Lower lobe of right lung (tissue), 2 donors: ENCODE measurements at places on chromosomes 3 and 15. TPM values are rescaled to one million over a fixed set of nuclear protein-coding genes. Genes with fewer than 3 reads are reported as not detected.

FBLN2 gene
- 40.8 TPM for total RNA-seq

SAXO2 gene
- 15.8 TPM for total RNA-seq

KLF15 gene
- 40.1 TPM for total RNA-seq

TUBGCP4 gene
- total RNA-seq: 21.6 TPM

PLCH1 gene
- total RNA-seq: 14.0 TPM

CMC1 gene
- 23.6 TPM for total RNA-seq

CFAP161 gene
- total RNA-seq: 7.4 TPM

CACNA2D2 gene
- 105 TPM for total RNA-seq

RASL12 gene
- 21.5 TPM for total RNA-seq

DMXL2 gene
- 68.3 TPM for total RNA-seq

AZI2 gene
- total RNA-seq: 109 TPM

FBXO40 gene
- total RNA-seq: 0.09 TPM

RETNLB gene
- total RNA-seq: not detected

ETV5 gene
- 65.5 TPM for total RNA-seq

CASR gene
- total RNA-seq: not detected

HRG gene
- not detected for total RNA-seq

TPRG1 gene
- total RNA-seq: 23.4 TPM

CPN2 gene
- total RNA-seq: not detected

CEP19 gene
- 2.2 TPM for total RNA-seq

UNC13C gene
- total RNA-seq: 0.12 TPM

ACAD9 gene
- 38.0 TPM for total RNA-seq
